Fibroblast of upper back skin (primary cell): ENCODE measurements at places on chromosomes 5 and 9.
A peak's percentile ranks its signal among the peaks of the same experiment; 100 is the strongest.

DNA sequence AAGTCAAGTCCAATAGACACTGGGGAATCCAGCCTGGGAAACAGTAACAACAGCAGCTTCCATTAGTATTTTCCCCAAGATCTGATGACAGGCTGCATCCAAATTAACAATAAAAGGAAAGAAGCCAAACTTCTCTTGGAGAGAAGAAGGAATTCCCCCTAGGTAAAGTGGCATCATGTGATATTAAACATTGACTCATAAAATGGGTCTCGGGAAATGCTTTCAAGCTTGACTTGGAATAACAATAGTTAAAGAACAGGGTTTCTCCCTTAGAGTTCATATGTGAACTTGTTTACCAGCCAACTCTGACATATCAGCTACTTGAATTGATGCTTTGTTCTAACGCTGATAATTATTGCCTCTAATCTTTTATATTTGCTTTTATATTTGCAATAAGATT is 45.4 kb downstream of the ENTREP1 start:
- no peak for DNase-seq

DNA sequence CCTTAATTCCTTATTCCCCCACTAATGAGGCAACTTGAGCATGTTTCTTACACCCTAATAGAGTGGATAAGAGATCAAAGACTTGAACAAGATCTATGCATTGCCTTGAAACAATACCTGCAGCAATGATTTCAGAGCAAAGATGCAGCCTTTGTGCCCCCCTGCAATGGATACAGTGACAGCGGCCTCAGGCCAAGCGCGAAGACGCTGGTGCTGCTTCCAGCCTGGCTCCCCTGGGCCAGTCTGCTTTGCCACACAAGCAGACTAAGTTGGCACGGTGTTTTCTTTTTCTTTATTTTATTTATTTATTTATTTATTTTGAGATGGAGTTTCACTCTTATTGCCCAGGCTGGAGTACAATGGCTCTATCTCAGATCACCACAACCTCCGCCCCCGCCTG is 179.8 kb upstream of the S1PR3 start:
- no peak for DNase-seq

DNA sequence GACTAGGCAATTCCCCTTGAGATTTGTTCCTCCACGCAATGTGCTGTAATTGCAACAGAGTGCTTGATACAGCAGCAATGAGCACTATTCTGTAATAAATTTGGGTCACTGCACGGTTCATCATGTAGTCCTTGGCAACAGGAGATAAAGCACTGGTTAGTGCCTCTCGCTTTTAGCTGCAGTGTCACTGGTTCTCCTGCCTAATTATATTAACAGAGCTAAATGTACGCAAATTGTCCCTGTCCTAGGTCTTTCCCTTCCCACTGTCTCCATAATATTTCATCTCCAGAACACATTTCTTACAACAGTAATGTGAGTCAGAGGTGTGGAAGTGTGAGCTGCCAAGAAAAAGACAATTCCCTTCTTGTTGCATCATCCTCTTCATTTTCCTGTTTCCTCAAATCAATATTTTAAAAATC is 553.1 kb downstream of the ZNF608 start:
- peak; percentile 81 for DNase-seq

- DNase-seq, result no peak
Observed at GRCh38 chr5:144971108-144971850, 800.6 kb downstream of the KCTD16 start.

- no peak for DNase-seq
Observed at GRCh38 chr9:36721846-36722588, 149.3 kb downstream of the MELK start.

- no peak for DNase-seq
Observed at GRCh38 chr5:55988979-55989638, 5.7 kb downstream of the IL6ST start.

DNA sequence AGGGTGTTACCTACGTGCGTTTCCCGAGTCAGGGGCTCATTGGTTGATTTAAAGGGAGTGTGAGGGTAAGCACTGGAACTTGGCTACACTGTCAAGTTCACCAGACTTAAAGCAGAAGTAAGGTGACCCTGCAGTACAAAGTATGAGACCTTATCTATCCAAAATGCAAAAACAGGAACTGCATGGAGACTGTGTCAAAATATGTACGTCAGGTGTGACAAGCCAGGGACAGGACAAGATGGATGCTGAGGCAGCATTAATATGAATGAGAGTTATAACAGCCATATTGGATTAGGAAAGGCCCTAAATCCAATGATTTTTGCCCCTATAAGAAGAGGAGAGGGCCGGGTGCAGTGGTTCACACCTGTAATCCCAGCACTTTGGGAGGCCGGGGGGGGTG is 15.4 kb upstream of the SUSD3 start:
- DNase-seq, result no peak

- DNase-seq, result no peak
Observed at GRCh38 chr5:67292201-67292940, 95.8 kb upstream of the CD180 start.

GRCh38 chr5:10689391-10690081 is 71.5 kb downstream of the DAP start:
- peak; percentile 58 for DNase-seq

GRCh38 chr5:142630927-142631539 is 54.9 kb downstream of the FGF1 start:
- DNase-seq, result no peak

DNA sequence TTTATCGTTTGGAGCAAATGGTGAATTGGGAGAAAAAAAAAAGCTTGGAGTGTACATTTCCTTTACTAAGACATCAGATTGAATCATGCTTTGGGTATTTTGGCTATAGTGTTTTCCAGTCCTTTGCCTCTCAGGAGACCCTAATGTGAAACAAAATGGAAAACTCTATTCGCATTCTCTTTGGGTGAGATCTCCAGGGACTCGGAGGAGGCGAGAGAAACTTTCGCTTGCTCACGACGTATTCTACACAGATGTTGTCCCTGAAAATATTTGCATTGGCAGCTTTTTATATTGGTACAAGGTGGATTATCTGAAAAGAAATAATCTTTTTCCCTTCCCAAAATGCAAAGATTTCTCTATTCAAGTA is 1240.1 kb upstream of the WWC1 start:
- peak; percentile 18 for DNase-seq

GRCh38 chr5:136025900-136026299 is 2.9 kb upstream of the TGFBI start:
- peak; percentile 80 for DNase-seq

- peak; percentile 74 for DNase-seq
Observed at GRCh38 chr9:36163786-36164170, 5.4 kb upstream of the CCIN start.

DNA sequence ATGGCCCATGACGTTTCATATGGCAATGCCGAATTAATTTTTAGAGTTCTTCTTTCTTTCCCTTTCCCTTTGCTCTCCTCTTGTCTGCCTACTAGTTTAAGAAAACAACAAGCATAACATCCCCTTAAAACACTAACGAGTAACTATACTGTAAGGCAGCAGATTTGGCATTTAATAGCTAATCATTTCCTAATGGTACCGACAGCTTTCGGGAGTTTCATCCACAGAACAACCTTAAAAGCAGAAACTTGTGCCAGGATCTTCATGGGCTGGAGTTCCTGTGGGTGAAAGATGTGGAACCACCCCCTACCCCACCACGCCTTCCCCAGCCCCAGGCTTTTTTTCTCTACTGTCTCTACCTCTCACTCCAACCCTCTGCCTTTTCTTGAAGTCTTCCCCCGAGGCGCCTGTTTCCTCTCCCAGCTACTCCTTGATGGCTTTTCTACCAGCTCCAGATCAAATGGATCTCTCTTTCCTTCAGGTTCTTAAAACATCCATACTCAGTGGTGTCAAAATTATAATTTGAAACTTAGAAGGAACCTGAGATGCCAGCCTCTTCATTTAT is 319.5 kb downstream of the PIK3R1 start:
- no peak for DNase-seq

GRCh38 chr9:114551750-114552685 is 35.6 kb upstream of the ATP6V1G1 start:
- peak; percentile 98 for DNase-seq

DNA sequence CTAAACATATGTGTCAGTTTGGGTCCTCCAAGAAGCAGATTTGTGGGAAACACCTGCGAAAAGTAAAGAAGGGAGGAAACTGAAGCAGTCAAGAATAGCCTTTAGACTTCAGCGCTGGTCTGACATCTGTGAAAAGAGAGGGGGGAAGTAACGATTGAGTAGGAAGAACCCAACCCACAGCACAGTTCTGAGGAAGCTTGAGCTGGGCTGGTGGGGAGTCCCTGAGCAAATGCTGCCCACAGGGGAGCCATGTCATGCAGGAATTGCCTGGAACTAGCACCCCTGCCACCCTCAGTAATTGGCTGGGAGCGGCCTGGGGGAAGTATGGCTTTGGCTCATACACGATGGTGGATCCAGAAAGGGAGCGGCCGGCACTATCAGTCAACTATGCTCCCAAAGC is 20.6 kb downstream of the FAM240B start:
- DNase-seq, result no peak

DNA sequence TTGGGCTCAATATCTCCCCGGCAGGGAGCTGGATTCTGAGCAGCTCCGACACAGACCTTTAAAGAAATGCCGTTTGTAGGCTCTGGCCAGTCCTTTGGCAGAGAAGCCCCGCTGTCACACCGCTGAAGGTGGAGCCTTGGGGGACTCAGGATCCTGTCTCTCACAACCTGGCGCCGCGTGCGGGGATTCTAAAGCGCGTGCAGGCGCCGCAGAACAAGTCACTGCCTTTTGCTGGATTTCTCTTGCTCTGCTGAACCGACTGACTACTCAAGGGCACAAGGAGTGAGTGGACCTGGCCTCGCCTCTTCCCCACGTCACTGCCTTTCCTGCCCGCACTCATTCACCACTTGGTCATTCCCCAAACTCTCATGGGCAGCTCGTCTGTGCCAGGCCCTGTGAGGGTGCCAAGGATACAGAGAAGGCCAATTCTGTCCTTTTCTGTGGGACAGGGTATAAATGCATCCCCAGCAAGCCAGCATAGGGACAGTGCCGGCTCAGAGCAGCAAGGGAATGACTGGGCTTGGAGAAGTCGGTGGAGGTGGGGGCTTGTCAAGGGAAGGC is 69.3 kb downstream of the CRB2 start:
- DNase-seq, result no peak

- no peak for DNase-seq
Observed at GRCh38 chr5:25515525-25515924, 870.7 kb upstream of the CDH10 start.

GRCh38 chr5:112820246-112820645 is 40.8 kb upstream of the SRP19 start:
- no peak for DNase-seq

GRCh38 chr5:180786531-180787398 is 15.8 kb downstream of the MGAT1 start:
- peak; percentile 29 for DNase-seq
